ENCODE measurements at places on chromosomes 13 and 19.

DNA sequence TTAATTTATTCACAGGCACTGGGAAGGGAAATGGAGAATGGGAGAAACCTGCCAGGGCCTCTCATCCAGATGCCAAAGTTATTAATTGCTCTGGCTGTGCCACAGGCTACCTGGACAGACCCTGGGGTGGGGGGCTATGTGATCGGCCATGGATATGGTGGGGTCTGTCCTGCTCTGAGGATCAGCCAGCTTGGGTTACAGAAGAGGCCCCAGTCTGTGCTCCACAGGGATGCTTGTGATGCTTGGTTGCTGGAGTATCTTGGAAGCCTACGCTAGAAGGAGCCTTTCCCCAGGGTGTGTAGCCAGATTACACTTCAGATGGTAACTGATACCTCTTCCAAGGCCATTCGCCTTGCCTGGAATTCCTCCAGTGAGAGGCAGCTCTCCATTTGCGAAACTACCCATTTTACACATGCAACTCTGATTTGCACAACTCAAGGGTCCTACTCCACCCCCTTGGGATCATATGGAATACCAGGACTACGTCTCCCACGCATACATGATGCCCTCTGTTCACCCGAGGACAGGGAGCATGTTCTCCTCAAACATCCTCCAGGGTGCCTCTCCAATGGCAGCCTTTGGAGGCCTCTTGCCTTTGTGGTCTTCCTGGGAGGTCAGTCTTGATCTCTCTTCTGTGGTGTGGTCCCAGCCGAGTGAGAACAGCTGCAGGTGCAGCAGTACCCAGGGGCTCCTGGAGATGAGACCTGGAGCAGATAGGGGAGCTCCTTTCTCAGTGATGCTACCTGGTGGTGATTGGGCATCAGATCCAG lies 186.6 kb upstream of the TSHZ3 start:
- DNase-seq: no peak

DNA sequence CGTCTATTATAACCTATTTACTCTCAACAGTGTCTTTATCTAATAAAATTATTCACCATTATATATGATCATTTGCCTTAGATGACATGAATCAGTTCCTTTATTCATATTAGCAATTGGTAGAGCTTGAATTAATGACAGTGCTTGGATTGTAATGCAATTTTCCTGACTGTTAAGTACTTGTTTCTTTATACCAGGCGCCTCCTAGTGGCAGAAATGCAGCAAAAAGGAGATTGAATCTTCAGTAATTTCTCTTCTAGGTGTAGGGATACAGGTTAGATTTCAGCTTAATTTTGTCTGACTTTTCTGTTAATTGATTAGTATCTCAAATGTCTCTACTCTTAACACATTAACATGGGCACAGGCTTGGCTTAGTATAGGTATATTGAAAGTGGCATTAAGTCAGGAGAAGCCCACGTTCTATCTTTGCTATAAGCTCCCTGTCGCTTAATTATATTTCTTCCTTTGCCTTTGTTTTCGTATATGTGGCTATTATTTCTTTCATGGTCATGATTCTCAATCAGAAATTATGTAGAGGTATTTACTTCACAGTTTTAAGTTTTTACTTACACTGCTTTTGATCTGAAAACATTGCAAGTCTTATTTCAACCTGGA lies 9.1 kb upstream of the LHFPL6 start:
- DNase-seq: no peak

- DNase-seq: no peak
These were observed 106.4 kb upstream of the UBL3 start for GRCh38 chr13:29956853-29957252.

- no peak for DNase-seq
These were observed 47.8 kb upstream of the KPNA3 start for GRCh38 chr13:49840266-49840665.

DNA sequence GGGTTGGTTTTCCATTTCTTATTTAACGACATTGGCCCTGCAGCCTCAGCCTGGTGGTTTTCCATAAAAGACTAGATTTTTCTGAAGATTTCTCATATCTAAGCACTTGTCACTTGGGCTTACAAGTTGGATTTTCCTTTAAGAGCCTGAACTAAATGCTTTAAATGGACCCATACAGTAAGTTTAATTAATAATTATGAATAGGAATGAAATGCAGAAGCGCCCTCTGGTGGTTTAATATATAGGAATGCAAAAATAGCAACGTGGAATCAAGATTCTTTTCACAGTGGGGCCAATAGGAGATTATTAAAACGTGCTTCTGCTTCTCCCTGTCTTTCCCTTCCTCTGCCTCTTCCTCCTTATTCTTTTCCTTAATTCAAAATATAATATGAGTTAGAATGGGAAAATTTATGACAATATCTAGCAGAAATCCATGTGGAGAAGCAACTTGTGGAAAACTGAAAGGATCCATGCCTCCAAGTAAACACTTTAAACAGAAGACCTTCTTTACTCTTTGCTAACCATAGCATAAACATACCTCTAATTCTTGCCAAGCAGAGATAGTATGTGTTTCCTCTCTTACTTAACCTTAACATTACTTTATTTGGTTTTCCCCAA lies 324.0 kb downstream of the GPC5 start:
- DNase-seq: no peak

GRCh38 chr13:111046590-111047141 lies 68.4 kb upstream of the ARHGEF7 start:
- DNase-seq: no peak
